IPS DF 19.7 (cell line): ENCODE measurements at places on chromosomes 1 and 21.

GRCh38 chr1:221161571-221162041 lies 282.4 kb downstream of the HLX start:
- no peak for DNase-seq

GRCh38 chr1:46818591-46818990 lies 19.7 kb downstream of the CYP4B1 start:
- DNase-seq, result no peak

GRCh38 chr1:19369396-19370090 lies 57.4 kb downstream of the SLC66A1 start:
- DNase-seq, result no peak

DNA sequence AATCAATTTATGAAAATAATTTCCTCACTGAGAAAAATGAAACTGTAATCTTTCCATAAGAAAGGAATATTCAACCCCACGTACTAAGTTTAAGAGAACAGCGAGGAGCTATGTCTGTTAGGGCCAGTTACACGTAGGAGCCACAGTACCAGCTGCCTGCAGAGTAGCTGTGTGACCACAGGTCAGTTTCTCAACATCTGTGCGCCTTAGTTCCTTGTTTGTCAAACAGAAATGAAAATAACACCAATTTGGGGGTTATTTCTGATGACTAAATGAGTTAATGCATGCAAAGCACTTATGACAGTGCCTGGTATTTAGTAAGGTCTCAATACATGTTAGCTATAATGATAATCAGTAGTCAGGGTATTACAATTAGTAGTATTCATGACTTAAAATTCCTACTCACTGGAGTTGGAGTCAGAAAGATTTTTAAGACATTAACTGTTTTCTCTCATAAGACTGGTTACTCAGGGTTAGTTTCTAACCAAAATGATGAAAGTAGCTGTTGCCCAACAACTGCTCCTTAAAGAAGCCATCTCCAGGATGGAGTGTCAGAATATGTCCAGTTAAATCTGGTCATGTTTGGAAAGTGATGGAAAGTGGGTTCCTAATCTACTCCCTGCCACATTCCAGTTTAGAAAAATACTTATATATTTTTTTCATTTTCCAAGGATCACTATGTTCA lies 85.8 kb upstream of the ZNF648 start:
- DNase-seq, result no peak

DNA sequence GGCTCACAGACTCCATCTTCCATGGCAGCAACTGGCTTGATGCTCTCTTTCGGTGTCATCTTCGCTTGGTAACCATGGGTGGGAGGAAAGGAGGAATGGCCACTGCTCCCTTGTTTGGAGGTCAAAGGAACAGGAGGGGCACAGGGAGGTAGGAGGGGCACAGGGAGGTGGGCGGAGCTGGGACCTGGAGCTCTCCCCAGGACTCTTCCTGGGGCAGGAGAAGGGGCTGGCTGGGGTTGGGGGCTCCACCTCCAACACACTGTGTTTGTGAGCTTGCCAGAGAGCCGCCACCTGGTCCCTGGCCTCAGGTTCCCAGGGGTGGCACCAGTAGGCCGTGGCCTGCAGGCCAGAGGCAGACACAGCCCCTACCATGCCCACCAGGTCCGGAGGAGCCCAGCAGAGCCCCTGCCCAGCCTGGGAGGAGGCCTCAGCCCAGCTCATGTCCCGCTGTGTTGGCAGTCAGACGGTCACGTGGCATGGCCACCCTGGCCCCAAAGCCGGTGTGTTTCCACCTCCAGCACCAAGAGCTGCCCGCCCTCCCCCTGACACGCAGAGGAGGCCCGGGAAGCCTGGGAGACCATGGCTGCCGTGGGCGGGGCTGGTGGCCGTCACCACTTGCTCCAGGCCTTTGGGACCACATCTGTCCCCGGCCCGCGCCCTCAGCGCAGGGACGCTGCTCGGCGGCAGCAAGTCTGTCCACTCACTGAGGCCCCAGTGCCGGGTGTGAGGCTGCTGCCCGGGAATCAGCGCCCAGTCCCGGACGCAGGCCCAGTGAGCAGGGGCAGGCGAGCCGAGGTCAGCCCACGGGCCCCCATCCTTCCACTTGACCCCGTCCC lies 73.9 kb downstream of the MORN1 start:
- no peak for DNase-seq

- no peak for DNase-seq
Measured at GRCh38 chr1:164999146-164999545, 357.4 kb downstream of the LMX1A start.

DNA sequence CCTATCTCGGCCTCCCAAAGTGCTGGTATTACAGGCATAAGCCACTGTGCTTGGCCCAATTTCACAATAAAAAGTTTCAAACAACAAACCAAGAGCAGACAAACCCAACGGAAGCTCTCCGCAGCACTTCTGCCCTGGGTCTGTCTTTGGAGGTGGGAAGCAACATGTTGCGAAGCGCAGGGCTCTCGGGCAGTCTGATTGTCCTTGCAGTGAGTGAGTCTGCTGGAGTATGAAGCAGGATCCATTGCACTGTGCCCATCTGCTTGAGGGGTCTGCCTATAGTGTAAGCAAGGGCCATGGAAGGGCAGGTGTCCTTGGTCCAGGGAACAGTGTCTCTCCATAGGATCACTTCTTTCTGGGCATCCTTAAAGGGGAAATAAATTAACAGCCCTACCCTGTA lies 14.6 kb upstream of the PARP1 start:
- no peak for DNase-seq

DNA sequence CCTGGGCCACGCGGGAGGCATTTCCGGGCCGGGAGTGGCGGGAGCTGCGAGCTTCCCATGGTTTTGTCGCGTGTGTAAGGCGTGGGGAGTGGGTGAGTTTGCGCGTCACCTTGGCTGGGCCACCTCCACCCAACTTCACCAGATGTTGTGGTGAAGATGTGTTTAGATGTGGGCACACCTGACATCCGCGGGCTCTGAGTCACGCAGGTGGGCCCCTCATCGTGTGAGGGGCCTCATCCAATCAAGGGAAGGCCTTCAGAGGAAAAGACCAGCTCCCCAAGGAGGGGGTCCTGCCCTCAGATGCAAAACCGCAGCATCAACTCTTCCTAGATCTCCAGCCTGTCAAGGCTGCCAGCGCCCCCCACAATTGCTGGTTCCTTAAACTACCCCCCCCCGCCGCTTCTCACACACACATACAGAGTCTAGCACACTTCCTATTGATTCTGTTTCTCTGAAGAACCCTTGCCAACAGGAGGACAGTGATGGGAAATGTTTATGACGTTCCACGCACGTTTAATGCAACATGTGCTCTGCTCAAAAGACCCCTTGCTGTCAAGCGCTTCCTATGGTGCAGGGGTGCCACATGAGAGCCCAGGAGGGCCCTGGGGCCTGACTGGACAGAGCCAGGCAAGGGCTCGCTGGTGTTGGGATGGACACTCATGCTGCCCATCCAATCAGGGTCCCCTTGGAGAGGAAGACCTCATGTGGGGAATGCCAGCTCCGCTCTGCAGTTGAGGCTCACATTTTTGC lies 11.9 kb downstream of the ACTRT2 start:
- DNase-seq, result no peak

GRCh38 chr1:43766818-43767525 lies 59.6 kb downstream of the ST3GAL3 start:
- peak; percentile 68 for DNase-seq

- DNase-seq, result no peak
Measured at GRCh38 chr1:114292194-114292593, 138.5 kb upstream of the SYT6 start.

DNA sequence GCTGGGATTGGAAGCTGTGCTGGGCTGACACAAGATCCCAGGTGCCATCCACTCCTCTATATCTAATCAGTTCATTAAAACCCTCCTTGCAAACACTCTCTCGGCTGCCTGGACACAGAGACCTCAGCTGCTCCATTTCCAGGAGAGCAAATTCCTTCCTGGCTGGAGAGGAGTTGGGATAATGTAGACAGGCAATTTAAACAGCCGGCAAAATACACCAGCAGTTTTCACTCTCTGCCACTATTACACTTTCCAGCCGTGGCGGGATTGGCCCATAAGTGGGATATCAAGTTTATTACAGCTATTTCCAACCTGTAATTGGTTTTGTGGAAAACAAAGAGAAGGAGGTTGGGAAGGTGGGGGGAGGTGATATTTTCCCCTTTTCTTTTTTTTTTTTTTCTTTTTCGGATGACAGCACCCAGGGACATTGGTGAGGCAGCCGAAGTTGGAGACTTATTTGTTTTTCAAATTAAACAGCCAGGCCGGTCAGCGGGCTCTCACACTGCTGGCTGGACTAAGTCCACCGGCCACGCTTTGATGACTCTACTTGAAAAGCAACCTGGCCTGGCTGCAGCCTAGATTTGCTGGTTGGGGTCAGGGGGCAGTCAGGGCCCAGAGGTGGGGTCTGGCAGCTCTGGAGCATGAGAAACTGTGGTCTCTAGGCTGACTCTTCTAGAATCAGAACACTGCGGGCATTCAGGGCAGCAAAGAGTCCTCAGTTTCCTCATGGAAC lies 177.4 kb downstream of the IGSF21 start:
- no peak for DNase-seq

DNA sequence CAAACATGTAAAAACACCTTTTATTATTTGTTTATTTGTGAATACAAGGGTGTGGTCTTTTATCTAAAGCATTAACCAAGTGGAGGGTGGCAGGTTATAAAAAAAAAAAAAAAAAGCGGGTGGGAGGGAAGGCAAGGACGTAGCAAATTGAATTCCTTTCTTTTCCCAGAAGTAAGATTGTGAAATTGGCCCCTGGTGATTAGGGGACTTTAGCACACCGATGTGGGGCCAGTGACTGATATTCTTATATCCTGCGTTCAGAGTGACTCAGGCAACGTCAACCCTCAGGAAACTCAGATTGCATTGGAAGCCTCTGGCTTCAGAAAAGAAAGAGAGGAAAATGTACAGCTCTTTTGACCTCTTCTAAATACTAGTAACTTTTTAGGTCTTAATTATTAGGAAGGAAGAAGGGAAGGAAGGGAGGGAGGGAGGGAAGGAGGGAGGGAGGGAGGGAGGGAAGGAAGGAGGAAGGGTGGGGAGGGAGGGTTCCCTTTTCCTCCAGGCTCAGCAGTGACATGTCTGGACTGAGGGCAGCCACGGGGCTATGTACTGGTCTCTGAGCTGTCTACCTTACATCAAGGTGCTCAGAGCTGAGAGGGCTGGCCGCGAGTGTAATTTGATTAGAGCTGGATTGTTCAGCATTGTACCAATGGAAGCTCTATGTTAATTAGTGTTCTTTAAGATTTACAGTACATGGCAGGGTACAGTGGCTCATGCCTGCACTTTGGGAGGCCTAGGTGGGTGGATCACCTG lies 30.2 kb downstream of the EVA1C start:
- no peak for DNase-seq

GRCh38 chr1:228259368-228259894 lies 51.6 kb downstream of the OBSCN start:
- DNase-seq, result no peak

- DNase-seq, result no peak
Measured at GRCh38 chr1:192983349-192983980, 75.7 kb downstream of the UCHL5 start.

- no peak for DNase-seq
Measured at GRCh38 chr1:93328809-93329760, 16.6 kb upstream of the DR1 start.

GRCh38 chr1:34286511-34286910 lies 109.8 kb downstream of the C1orf94 start:
- DNase-seq, result no peak

- no peak for DNase-seq
Measured at GRCh38 chr1:220221670-220222069, 50.6 kb downstream of the RAB3GAP2 start.

DNA sequence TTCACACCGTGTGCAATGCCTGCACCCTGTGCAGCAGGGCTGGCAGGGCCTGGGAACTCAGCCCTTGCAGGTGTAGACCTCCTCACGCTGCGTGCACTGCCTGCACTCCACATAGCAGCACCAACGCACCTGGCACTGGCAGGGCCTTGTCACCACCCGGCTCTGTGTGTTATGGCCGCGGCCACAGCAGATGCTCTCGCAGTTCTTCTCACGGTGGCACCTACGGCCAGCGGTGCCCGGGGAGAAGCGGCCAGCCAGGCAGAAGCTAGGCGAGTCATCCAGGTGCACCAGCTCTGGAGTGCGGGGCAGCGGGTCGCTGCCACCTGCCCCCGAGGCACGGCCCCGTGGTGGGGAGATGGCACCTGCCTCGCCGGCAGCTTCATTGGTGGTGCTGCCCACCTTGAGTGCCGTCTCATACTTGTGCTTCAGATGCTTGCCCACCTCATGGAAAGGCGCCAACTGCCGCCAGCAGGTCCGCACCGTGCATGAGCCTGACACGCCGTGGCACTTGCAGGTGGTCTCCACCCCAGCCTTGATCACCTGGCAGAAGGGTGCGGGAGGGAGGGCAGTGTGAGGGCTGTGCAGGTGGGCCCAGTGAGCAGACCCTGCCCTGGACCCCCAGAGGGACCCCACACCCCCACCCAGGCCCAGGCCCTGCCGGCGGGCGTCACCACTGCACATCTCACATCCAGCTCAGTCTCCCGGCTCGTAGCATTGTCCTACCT lies 26.1 kb downstream of the WNT9A start:
- no peak for DNase-seq

- no peak for DNase-seq
Measured at GRCh38 chr1:25645637-25646400, 29.2 kb downstream of the MAN1C1 start.

DNA sequence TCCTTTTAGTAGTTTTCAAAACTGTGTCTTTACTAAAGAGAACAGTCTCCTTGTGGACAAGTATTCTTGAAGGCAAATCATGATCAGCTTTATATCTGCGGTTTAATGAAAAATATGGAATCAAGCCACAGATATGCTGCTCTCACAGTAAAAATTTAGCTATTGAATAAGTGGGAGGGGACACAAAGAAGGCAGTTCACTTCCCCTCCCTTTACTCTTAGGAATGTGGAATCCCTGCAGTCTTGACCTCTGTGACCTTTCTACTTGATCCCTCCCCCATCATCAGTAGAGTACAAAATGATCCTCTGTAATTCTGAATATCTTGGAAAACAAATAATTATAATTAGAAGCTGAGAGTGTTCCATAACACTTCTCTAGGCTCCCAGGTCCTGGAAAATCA lies 136.7 kb upstream of the HOOK1 start:
- DNase-seq, result no peak

DNA sequence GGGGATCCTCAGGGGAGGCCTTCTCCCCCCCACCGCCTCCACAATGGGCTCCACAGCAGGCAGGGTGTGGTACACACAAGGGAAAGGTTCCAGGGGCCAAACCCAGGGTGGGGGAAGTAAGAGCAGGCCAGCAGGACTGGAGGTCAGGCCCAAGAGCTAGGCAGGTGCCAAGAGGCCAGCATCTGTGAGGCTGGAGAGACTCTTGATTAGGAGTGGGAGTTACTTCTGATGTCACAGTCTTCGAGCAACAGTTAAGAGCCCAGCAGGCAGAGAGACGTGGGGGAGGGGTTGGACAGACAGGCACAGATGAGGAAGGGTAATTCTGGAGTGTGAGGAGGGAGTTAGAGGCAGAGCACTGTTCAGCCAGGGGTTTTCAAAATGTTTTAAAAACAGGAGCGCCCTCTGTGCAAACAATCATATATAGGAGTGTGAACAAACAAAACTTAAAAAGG lies 55.8 kb downstream of the SLC9A1 start:
- DNase-seq, result no peak

- DNase-seq, result no peak
Measured at GRCh38 chr1:169250022-169250421, 117.6 kb downstream of the NME7 start.
